ENCODE measurements at places on chromosomes 1 and 21.

- DNase-seq = no peak
Observed at GRCh38 chr1:218479436-218480115, 134.4 kb downstream of the TGFB2 start.

DNA sequence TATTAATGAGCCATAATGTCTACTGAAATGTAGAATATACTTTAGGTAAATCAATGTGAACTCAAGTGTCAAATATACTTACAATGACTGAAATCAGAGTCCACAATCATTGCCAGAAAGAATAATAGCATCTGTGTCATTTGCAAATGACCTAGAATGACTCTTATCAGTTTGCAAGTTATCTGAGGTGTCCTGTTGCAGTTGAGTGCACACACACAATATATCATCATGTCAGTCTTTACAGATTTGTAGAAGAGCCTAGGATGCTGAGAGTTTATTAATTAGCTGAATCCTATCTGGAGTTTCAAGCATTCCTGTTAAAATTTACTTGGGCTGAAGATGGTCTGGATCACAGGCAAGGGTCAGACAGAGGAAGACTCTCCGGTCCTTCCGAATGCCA is 324.0 kb upstream of the GREM2 start:
- no peak for DNase-seq

DNA sequence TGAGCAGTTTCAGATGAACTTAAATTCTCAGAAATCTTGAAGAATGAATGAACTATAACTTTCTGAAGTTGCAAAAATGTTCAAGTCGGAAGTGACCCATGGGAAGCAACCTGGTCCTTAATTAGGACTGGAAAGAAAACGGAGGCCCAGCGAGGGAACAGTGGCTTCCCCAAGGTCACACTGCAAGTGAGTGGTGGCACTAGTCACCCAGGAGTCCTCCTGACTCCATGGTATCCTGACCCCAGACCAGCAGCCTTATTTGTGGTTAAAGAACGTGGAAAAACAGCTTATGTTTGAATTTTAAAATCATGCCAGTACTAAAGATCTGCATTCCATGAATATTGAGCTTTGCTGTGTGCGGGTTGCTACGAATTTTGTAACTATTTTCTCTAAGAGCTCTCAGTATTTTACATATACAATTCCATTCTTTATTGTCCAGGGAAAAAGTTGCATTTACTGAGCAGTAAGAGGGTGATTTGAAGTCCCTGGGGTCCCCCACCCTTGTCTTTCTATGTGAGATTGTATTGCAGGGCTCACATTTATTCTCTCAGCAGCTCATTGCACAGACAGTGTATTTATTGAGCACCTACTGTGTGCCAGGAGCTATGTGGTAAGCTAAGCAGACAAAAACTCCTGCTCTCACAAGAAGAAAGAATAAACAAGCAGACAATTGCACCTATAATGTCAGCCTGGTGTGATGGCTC is 61.6 kb upstream of the ATP5PO start:
- no peak for DNase-seq

DNA sequence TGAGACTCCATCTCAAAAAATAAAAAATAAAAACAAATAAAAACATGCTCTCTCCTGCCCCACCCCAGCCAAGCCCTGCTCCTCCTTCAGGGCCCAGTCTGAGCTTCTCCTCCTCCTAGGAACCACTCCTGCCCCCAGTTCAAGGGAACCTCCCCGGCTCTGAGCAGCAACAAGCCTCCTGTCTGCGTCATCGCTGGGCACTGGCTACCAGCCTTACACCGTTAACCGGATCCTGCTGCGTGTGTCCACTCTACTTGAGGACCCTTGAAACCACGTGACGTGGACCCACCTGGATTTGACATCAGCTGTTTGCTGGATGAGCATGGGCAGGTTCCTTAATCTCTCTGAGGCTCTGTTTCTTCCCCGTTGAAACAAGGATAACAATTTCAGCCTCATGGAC is 1.6 kb upstream of the TAS1R2 start:
- no peak for DNase-seq

DNA sequence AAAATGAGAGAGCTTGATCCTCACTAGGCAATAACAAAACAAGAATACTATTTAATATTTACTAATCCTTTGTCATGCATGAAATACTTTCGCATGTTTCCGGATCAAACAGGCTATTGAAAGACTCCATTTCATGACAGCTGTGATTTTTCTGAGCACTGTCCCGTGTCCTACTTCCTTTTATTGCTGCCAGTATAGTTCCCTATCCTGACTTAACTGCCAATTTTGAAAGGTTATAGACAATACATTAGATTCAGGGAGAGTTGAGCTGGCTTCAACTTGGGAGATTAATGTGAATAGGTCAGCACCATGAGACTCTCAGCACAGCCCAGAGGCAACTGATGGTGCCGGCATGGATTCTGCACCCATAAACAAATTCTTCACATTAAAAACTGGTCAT is 225.8 kb downstream of the VAV3 start:
- DNase-seq = no peak

DNA sequence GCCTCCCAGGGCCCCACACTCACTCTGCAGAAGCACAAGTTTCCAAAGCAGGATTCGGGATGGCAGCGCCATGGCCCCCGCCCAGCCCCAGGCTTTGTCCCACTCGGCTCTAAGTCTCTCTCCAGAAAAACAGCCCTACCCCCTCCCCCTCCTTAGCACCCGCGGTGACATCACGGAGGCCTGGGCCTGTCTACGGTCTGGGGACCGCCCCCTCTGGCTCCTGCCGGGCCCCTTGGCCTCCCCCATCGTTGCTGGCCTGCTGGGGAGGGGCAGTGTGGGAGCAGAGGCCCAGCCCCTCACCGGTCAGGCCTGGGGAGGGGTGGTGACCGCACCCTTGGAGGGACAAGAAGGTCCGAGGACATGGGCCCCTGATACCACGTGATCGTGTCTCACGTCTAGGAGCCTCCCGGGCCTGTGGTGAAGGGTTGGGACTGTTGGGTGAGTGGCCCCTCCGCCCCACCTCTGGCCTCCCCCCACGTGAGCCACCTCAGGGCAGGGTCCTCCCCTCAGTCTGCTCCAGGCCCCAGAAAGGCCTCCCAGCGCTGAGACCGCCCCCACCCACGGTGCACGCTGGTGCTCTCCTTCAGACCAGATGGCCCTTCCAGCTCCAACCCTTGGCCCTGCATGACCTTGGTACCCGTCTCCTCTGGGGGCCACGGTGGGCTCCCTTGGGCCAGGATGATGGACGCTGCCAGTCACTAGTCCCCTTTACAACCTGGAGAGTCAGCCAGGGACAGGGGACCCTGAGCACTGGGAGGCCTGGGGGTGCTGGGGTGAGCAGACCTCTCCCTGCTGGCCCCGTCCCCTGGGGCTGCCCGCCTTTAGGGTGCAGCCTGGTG is at the start of gene MXRA8:
TSS of gene MXRA8 (minus strand) at position 123 of the 839 bp plus-strand sequence. CDS start at position 72, 51 bp downstream.
- DNase-seq = peak; percentile 63

- no peak for DNase-seq
Observed at GRCh38 chr1:94653454-94653853, 111.9 kb upstream of the F3 start.

DNA sequence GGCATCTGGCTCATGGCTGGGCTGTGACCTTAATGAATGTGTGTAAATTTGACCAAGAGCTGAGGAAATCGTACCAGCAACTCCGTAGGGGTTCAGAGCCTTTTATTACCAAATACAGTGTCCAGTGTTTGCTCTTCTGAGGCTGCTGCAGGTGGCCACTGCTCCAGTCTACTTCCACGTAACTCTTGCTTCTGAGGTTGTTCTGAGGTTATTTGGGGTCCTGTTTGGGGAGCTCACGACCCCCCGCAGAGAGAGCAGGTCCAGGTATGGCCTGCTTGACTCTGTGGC is 33.6 kb downstream of the MAN1C1 start:
- no peak for DNase-seq

DNA sequence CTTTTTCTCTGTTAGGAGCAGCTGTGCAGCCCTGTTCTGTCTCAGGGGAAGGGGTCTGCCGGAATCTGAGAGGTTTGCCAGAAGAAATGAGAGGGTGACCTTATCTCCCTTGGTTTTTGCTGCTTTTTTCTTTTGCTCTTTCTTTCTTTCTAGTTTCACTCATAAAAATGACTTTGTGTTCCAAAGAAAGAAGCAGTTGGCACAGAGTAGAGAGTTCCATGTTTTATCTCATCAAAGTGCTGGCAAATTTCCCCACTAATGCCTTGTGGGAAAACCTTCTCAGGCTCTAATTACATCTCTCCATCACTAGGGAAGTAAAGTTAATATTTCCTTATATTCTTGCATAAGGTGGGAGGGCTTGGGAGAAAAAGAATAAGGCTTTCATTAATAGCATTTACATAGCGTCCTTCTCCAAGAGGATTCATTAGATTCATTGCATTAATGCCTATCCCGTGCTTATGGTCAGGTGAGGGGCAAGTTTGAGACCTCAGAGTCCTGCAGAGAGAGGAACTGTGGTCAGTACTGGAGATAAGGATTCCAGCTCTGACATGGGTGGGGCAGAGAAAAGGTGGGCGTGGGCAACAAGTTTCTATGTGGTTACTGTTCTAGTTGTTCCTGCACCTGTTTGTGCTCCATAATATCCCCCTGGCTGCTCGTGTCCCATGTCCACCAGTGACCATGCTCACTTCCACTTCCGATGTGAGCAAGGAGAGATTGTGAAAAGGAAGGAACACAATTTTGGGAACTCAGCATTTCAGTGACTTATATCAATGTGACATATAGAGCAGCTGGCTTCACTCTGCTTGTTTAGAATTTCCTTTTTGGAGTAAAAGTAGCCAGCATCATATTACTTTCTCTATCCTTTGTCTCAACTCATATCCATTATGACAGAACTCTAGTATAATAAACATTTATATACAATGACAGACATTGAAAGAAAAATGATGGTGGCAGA is 79.5 kb downstream of the DISC1 start:
- no peak for DNase-seq

DNA sequence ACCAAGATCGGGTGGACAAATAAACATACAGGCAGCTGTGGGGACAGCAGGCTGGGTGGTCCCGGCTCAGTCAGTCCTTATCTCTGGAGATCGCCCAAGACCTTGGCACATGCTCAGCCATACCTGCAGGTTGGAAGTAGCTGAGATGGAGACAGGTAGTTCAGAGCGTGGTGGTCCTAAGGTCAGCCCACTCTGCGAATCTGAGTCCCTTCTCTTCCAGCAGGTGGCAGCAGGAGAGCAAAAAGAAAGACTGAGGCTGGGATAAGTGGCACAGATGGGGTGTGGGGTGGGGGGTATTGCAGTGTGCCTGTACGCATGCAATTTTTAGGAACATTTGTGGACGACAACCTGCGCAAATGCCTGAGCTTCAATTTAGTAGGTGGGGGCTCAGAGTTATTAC is 104.9 kb downstream of the TENT5C start:
- no peak for DNase-seq

All from nephron progenitor cell (in vitro differentiated cells).